Femur (tissue), 1 donor: ENCODE measurements at places on chromosomes 4 and X.

DNA sequence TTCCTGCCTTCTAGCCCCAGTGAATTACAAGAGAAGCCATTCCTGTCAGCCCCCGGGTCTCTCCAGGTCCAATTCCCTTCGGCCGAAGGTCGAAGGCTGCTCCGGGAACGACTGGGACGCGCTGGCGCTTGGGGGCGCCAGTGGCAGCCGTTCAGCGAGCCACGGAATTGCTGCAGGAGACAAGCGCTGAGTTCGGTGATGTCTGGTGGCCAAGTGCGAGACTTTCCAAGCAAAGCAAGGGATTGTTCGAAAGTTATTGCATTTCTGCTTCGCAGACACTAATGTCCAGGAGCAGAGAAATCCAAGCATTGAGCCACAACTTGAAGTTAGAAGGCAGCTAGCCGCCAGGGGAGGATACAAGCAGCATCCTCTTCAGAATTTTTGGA is 1.1 kb upstream of the DKK2 start:
- peak; percentile 80 for DNase-seq

GRCh38 chrX:154411981-154412340 is 622 bp downstream of the TAFAZZIN start:
- peak; percentile 74 for DNase-seq

DNA sequence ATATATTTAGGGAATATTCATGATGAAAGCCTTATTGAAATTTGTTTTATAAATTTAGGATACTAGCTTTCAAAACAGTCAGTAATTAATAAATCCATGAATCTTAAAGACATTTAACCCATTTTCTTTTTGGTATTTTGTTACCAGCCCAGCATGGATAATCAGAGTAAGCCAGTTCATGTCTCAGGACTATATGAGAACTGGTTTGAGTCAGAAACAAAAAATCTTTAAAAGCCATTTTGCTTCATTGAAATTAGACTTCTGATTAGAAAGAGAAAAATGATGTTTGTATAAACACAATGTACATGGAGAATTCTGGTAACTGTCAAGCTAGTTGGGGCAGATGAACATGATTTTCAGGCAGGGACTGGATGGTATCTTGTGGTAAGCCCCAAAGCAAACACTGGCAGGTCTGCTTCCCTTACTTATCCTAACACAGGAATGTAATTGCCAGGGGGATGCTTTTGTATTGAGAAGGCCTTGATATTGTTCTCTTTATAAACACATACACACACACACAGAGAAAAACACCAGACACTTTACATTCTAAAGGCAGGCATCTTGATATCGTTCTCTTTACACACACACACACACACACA is 9.4 kb downstream of the ARHGAP10 start:
- no peak for DNase-seq

DNA sequence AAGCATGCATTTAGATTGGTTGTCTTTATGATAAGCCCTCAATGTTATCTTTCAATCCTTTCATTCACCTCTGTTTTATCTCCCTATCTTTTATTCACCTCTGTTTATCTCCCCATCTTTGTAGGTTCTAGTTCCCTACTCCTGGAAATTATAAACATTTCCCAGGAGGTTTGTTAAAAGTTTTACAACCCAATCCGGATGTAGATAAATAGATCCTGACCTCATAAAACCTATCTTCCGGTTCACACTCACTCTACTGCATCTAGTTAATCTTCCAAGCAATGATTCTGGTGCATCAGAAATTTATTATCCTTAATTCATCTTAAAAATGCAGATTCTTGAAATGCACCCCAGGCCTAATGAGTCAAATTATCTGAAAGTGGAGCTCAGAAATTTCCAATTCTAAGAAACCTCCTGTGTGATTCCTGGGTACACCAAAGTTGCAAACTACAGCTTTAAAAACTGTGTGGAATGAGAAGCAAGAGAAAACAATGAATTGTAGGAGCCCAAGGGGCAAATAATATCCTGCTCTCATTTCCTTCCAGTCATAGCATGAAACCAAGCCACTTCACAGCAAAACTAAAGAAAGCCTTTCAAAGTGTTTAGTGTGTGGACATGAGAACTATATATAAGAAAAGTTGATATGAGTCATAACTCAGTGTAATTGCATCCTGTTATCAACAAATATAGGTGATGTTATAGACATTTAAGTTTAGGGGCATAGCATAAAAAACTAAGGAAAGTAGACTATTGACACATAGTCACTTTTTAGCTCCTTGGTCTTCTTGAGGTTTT is 51.1 kb upstream of the UGT8 start:
- no peak for DNase-seq

DNA sequence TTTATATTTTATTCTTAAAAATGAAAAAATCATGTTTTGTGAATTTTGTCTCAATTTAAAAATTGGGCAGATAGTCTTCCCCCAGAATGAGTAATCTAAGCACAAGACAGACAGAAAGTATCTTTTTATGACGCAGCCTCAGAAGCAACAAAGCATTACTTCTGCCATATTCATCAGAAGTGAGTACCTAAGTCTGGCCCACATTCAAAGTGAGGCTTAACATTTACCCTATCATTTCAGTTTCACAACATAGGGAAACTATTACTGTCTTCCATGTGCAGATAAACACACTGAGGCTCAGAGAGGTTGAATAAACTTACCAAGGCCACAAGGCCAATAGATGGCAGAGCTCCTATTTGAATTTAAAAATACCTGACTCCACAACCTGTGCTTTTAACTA is 4.4 kb upstream of the PRDX4 start:
- no peak for DNase-seq

DNA sequence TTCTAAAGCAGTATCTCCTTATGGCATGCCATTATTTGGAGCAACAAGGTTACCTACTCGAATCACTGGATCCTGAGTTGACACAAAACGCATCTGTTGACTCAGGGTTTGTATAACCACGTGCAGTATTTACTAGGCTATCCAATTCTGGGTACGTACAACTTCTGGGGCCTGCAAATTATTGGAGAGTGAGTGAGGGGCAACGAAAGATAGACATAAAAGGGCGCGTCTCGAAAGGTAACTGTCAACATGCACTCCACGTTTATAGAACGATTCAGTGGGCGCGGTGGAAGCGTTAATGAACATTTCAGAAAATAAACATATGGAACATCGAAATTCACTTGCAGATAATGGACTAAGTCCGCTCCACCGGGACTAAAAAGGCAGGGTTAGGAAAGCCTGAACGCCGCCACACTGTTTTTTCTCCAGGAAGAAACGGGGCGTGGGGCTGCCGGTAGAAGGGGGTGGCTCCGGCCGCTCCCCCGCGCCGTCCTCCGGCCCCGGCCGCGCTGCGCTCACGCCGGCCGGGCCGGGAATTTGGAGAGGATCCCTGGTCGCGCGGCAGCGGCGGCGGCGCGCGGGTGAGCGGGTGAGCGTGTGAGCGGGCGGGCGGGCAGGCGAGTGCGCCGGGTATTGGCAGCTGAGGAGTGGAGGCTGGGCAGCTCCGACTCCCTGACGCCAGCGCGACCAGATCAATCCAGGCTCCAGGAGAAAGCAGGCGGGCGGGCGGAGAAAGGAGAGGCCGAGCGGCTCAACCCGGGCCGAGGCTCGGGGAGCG is at the start of gene SMAD1:
TSS of gene SMAD1 (plus strand) at position 690 of the 778 bp plus-strand sequence. CDS start 32,761 bp downstream, outside the sequence.
- DNase-seq, result peak; percentile 90

GRCh38 chr4:182724414-182724813 is 192.8 kb downstream of the DCTD start:
- no peak for DNase-seq

GRCh38 chrX:23788521-23788920 is 5.5 kb downstream of the SAT1 start:
- no peak for DNase-seq

DNA sequence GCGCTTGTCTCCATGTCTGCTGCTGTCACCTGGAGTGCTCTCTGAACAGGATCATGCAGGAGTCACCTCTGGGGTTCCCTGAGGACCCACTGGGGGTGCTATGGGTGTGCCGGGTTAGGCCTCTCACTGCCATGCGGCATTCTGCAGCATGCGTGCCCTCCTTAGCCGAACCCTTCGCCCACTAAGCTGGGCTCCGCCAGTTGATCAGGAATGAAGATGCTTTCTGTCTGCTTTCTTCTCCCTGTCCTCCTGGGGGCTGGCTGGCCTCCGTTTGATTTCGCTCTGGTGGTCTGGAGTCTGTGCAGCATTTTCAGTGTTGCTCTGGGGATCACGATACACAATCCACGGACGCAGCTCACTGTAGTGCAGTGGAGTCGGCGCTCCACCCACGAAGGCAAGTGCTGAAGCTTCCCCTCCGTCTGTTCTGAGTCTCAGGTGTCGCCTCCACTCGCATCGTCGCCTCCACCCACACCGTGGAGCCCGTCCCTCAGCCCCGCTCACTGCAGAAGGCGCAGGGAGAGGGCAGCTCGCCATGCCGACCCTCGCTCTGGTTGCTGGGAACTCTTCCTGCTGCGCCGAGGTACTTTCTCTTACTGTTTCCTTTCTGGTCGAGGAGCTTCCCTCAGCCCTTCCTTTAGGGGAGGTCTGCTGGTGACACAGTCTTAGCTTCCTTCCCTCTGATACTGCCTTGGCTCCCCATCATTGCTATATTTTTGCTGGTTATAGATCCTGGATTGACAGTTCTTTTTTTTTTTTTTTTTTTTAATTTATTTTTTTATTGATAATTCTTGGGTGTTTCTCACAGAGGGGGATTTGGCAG is 29.2 kb downstream of the LETM1 start:
- DNase-seq, result no peak

DNA sequence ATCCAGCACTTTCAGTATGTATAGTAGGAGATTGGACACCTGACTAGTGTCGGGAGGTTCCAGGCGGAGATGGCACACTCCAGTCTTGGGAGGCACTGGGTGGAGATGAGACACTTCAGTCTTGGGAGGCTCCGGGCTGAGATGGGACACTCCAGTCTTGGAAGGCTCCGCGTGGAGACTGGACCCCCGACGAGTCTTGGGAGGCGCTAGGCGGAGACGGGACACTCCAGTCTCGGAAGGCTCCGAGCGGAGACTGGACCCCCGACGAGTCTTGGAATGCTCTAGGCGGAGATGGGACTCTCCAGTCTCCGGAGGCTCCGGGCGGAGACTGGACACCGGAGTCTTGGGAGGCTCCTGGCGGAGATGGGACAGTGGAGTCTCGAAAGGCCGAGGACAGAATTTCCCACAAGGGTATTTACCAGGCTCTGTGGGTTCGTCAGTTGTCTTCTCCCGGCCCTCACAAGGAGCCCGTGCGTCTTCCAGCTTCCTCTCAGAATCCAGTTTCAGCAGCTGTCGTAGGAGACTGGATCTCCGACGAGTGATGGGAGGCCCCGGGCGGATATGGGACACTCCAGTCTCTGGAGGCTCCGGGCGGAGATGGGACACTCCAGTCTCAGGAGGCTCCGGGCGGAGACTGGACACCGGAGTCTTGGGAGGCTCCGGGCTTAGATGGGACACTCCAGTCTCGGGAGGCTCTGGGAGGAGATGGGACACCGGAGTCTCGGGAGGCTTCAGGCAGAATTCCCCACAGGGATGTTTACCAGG is 952 bp downstream of the FAM47A start:
- no peak for DNase-seq

DNA sequence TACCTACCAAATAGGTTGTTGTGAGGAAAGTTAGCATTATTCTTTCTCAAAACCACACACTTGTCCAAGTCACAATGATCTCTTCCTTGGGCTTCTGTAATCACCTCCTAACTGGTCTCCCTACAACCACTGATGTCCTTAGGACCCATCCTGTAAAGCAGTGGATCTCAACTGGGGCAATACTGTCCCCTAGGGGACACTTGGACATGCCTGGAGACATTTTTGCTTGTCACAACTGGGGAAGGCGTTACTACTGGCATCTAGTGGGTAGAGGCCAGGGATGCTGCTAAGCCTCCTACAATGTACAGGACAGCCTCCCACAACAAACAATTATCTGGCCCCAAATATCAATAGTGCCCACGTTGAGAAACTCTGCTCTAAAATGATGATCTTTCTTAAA is 118.7 kb upstream of the AP1S2 start:
- peak; percentile 18 for DNase-seq

DNA sequence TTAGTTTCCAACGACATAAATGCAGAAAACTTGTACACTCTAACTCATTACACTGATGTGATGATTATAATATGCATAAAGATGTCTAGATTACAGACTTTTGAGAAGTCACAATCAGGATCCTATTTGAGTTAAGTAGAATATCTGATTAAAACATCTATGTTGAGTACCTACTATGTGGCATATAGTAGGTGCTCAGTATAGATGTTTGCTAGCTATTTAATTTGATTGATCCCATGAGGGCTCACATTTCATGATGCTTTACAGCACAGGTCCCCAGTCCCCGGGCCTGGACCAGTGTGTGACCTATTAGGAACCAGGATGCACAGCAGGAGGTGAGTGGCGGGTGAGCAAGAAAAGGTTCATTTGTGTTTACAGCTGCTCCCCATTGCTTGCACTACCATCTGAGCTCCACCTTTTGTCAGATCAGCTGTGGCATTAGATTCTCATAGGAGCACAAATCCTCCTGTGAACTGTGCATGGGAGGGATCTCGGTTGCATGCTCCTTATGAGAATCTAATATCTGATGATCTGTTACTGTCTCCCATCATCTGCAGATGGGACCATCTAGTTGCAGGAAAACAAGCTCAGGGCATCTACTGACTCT is 33.0 kb upstream of the CXCL8 start:
- no peak for DNase-seq

GRCh38 chr4:128454881-128455280 is 167.3 kb upstream of the PGRMC2 start:
- no peak for DNase-seq

- DNase-seq, result no peak
Observed at GRCh38 chr4:96471956-96472867, 632.3 kb downstream of the PDHA2 start.

- no peak for DNase-seq
Observed at GRCh38 chrX:1904663-1905218, 289.9 kb downstream of the ASMT start.

- no peak for DNase-seq
Observed at GRCh38 chrX:114584983-114585842, 1.3 kb downstream of the HTR2C start.

DNA sequence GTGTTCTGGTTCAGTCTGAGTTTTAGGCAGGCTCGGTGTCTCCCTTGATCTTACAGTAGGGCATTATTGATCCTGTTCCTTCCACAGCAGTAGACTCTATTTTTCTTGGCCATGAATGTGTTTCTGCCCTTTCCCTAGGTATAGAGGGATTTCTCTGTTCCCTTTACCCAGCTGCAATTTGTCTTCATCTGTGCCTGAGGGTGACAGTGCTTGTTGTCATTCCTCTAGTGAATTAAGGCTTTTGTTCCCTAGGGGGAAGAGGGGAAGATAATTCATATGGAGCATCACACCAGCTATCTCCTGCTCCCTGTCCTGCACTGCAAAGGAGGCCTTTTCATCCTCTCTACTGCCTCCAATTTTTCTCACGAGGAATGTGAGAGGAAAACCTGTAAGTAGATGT is 39.7 kb upstream of the CXorf51A start:
- DNase-seq, result no peak

DNA sequence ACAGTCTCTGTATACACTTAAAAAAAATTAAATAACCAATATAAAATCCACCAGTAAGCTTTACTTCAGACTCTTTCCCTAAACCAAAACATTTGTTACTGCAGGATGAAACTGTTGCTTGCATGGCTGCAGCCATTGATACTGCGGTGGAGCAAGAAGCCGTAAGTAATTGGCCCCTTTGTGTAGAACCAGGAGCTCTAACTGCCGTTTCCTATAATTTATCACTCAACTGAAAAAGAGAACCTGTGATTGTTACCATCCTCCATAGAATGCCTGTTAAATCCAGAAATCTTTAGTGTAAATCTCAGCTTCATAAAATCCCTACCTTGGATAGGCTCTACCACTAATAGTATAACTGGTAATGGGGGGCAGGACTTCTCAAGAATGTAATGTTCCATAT is 62.6 kb downstream of the KIF4A start:
- DNase-seq, result no peak

GRCh38 chr4:116027311-116027710 is 913.9 kb upstream of the NDST4 start:
- DNase-seq, result no peak
